ENCODE measurements at places on chromosomes 12 and 14.

GRCh38 chr12:100574187-100575074 is 947 bp downstream of the GAS2L3 start:
- peak; percentile 78 for DNase-seq

DNA sequence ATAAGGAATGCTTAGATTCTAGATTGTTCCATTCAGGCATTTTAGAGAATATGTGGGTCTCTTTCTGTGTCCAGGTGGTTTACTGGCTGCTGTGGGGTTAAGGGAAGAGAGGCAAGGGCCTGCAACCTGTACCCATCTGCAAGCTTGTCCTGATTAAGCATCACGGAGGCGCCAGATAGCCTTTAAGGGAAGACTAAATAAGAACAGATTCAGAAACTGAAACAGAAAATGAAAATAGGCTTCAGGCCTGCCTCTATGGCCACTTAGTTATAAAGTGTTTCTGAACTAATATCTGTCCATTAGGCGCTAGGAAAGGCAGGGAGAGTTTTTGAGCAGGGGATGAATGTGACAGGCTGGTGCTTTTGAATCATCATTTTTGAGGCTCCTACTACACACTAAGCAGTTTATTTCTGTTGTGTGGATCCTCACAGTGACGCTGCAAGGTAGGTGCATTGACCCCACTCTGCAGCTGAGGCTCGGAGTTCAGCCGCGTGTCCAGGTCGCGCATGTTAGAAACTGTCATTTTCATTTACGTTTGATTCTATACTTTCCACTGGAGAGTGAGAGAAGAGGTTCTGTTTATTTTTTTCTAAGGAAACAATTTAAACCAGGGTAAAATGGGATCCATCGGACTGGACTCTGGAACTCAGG is 47.4 kb downstream of the SLC6A12 start:
- no peak for DNase-seq

GRCh38 chr14:67837011-67837624 is 17.5 kb downstream of the RAD51B start:
- peak; percentile 73 for DNase-seq

DNA sequence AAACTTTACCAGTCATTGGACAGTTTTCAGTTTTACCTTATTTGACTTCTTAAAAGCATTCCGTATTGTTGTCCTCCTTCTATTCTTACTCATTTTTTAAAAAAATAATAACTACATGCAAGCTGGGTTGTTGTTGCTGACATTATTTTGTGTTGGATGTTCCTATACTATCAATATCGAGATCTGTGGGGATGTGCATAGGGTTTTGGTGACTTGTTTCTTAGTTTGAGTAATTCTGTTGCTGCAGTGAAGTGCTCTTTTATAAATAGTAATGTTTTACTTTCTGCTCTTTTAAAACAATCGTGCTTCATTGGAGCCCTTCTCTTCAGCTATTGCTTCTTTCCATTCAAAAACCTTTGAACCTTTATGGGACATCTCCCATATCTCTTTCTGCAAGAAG is 79.4 kb downstream of the METTL25 start:
- DNase-seq: no peak

DNA sequence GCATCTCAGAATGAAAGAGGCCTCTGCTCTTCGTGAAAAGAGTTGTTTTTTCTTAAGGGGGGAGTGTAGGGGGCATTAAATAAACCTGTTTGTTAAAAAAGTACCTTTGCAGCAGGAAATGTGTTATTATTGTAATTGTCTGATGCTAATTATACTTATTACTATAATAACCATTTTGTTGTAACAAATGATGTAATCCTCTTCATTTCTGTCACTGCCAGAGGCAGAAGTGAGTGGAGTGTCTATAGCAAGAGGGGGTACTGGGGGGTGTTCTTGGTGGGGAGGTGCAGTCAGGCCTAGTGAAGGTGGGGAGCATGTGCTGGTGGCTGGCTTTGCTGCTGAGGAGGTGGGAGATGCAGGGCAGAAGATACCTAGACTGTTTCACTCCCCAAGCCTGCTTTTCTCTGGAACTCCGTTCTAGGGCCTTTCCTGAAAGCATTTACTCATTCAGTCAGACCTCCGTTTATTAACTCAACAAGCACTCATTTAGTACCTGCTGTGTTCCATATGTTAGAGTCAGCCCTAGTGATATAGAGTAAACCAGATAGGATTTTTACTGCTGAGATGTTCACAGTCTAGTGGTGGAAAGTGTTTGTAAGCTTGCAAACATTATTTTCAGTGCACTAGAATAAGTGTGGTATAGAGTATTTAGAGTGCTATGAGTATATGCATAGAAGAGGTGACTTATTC is 77.5 kb upstream of the CISTR start:
- DNase-seq: no peak

DNA sequence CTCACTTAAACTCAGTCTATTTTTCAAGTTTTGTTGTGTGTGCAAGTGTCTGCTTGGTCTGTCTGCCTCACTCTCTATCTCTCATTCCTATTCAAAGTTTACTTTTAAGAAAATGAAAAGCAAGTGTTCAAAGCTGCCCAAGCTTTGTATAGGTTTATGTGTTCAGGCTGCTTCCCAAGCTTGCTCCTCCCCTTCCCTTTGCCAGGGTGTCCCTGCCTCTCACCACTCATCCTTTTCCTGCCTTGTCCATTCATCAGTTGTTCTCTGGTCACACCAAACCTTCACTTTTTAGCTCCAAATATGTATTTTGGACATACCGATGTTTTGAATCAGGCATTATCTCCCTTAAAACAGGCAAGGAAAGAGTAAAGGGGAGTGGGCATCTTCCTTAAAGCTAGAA is 41.3 kb downstream of the STK38L start:
- no peak for DNase-seq

- DNase-seq: no peak
Observed at GRCh38 chr14:60926002-60926401, 54.9 kb downstream of the TRMT5 start.

GRCh38 chr12:101743724-101744472 is 4.6 kb upstream of the SYCP3 start:
- DNase-seq: no peak

GRCh38 chr14:94884616-94885230 is 114.8 kb upstream of the GSC start:
- DNase-seq: peak; percentile 74

DNA sequence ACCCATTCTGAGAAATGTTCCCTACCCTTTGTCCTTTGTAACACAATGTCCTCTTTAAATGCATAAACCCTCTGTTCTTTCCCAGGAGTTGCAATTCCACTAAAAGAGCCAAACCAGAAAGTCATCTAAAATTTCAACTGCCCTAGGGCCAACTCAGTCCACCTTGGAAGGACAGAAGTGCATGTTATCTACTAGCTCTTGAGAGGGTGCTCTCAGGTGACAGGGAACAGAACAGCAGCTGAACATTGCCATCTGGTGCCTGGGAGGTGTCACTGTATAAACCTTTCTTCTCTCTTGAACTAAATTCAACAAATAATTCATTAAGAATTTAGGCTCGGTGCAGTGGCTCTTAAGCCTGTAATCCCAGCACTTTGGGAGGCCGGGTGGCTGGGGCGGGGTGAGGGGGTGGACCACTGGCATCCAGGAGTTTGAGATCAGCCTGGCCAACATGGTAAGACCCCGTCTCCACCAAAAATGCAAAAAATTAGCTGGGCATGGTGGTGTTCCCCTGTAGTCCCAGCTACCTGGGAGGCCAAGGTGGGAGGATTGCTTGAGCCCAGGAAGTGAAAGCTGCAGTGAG is 10.3 kb upstream of the FERMT2 start:
- peak; percentile 86 for DNase-seq

DNA sequence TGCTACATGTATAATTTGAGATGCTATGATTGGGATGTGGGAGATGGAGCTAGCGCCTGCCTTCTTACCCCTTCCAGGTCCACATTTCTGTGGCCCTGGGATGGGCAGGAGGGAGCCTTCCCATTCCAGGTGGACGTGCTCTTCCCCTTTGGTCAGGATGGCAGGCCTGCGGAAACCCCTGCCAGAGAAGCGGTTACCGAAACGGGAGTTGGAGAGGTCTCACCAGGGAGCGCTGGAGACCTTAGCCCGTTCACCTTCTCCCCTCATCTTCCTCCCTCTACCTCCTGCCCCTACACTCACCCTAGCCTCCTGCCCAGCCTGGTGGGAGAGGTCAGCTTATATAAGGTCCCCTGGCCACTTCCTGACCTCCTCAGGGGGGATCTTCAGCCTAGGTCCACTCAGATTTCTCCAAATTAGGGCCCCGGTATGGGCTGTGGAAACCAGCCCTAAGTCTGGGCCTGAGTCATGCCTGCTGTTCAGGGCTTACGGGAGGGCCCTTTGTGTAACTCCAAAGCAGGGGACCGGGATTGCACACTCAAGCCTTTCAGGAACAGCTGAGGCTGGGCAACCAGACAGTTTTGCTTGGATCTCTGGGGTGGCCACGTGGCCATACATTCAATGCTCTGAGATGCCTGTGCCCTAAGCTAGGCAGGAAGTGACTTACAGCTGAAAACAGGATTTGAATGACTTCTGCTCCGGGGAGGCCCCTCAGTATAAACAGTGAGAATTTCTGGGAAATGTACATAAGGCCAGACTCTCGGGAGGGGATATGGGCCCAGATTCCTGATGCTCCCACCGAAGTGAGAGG is 10.2 kb upstream of the MEG3 start:
- DNase-seq: no peak

- no peak for DNase-seq
Observed at GRCh38 chr14:104189629-104190335, 51.4 kb downstream of the KIF26A start.

DNA sequence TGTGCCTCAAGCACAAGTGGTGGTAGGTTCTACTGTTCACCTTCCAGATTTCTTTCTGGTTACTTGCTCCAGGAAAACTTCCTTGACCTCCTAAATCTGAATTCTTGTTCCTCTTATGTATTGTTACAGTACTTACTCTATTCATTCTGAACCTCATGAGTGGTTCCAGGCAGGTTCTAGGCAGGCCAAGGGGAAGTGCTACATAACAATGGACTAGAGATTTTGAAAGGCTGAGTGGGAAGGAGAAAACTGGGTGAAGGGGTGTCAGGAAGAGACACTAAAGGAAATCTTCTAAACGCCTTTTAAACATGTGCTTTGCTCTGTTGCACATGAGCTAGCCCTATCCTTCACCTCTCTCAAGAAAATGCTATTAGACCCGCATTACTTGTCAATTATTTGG is 1.6 kb downstream of the YARS2 start:
- no peak for DNase-seq

GRCh38 chr14:94934276-94934810 is 164.4 kb upstream of the GSC start:
- no peak for DNase-seq

- DNase-seq: no peak
Observed at GRCh38 chr12:105756961-105757360, 381.8 kb downstream of the NUAK1 start.

DNA sequence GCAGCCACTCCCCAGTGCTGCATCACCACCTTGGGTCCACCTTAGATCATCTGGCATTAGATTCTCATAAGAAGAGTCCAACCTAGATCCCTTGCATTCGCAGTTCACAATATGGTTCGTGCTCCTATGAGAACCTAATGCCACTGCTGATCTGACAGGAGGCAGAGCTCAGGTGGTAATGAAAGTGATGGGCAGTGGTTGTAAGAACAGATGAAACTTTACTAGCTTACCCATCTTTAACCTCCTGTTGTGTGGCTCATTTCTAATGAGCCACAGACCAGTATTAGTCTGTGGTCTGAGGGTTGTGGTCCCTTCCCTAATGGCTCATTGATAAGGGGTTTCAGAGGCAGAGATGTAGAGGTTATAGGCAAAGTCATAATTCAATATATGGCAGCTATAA is 615.9 kb upstream of the MIS18BP1 start:
- no peak for DNase-seq

- no peak for DNase-seq
Observed at GRCh38 chr12:104709692-104710435, 248.2 kb downstream of the SLC41A2 start.

- no peak for DNase-seq
Observed at GRCh38 chr12:90987520-90987919, 17.3 kb downstream of the EPYC start.

DNA sequence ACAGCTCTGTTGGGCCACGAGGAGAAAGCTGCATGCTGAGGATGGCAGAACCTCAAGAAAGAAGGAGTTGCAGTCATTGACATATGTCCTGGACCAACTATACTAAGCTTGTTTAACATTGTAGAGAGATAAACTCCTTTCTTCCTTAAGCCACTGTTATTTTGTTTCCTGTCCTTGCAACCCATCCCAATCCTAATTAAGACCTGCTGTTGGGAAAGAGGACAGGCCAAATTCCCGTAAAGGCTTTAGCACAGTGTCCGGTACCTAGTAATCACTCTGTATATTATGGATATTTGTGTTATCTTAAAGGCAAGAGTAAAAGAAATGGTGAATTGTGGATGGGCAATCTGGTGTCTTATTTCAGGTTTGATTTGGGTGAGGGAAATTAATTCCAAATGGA is 53.5 kb upstream of the WSCD2 start:
- DNase-seq: no peak

DNA sequence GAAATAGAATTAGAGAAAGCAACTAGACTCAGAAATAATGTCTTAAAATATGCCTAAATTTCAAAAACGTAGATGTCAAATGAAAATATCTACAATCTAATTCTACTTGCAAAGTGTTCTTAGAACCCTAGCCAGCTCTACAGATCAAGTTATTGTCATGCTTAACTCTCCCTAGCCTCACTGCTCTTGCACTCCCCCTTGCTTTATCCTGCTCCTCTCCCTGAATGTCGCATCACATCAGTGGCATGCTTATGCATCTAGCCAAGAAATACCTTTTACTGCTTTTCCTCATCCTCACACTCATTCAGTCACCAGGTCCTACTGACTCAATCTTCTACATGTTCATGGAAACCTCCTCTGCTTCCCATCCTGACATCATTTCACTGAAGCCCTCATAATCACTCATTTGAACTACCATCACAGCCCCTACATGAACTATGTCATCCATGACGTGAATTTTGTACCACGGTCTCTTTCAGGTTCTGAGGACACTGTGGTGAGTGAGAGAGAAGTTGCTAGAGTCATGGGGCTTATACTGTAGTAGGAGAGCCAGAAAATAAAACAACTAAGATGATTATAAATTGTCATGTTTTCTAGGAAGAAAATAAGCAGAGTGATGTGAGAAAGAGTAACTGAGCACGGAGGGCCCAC is 22.6 kb upstream of the CRACR2A start:
- no peak for DNase-seq

DNA sequence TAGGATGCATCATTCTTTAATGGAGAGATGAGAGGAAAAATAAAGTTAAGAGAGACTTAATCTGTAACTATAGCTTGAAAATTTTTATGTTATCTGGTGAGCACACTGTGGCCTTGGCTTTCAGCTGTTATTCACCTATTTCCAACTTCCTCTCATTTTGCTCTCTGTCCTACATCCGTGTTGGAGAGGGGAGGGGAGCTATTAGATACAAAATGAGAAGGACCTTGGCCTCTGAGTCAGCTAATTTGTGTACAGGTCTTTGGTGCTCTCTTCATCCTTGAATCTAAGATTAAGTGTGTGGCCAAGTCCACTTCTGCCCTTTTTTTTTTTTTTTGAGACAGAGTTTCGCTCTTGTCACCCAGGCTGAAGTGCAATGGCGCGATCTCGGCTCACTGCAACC is 887 bp upstream of the APOBEC1 start:
- no peak for DNase-seq

- no peak for DNase-seq
Observed at GRCh38 chr12:104410326-104410725, 46.4 kb upstream of the CHST11 start.

- DNase-seq: no peak
Observed at GRCh38 chr14:68214431-68214830, 394.9 kb downstream of the RAD51B start.

GRCh38 chr14:37594238-37594970 is 645 bp downstream of the FOXA1 start:
- DNase-seq: peak; percentile 93

GRCh38 chr14:88931321-88932110 is 107.1 kb downstream of the TTC8 start:
- no peak for DNase-seq

Data from endodermal cell (in vitro differentiated cells).